ENCODE measurements at places on chromosomes 7 and 10. TPM values are rescaled to one million over a fixed set of nuclear protein-coding genes. Genes with fewer than 3 reads are reported as not detected.

The SPDYE6 gene
- total RNA-seq: not detected

DNA sequence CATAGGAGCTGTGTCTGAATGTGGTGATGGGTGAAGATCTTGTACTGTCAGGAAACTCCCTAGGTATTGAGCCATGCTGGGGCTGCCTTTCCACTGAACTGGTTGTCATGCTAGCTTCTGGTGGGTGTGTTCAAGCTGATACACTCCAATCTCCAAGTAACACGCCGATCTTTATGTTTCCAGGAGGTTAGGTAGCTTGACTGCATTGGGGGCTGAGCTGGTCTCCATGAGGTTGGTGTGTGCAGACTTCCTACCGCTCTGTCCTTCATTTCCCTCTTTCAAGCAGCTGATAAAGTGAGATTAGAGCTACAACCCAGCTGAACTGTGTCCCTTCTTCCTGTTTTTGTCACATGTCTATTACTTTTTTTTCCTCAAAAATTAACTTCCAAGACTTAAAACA lies 265.5 kb downstream of the ANKRD30A start:
- DNase-seq: no peak

The TFPI2 gene
- total RNA-seq: 86.1 TPM

DNA sequence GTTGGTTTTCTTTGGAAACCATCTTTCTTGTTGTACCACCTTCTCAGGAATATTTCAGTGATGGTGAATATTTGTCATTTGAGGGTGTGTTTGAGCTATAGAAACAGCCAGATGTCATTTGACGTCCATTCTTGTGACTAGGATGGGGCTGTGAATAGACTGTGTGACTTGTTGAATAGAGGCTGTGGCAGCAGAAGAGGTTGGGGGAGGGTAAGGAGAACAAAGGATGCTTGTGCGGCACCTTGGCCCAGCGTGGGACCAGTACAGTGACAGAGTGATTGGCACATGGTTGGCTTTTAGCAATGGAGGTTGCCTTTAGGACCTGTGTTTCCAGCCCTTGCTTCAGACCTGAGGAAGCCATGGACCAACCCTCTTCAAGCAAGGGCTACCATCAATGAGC lies 11.3 kb downstream of the DMBT1 start:
- no peak for DNase-seq
